ENCODE measurements at places on chromosomes 3 and 15. TPM values are rescaled to one million over a fixed set of nuclear protein-coding genes. Genes with fewer than 3 reads are reported as not detected.

PLCL2 gene
- 9.4 TPM for total RNA-seq

HRG gene
- total RNA-seq = not detected

DNA sequence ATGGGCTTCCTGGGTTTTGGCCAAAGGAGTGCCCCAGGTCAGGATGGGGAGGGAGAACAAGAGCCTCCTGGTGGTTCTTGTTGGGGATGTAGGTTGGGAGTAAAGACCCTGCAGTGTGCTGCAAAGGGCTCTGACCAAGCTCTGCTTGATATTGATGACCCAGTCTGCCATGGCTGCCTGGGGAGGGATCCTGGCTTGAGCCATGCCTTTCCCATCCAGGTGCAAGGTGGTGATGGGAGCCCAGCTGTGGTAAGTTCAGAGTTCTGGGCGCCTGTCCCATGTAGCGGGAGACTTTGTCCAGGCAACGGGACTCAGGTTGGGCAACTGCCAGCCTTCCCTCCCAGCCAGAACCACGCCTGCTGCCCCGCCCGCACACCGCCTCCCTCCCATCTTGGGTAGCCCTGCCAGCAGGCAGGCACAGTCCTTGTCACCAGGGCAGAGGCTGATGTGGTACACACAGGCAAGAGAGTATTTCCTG lies 2.6 kb downstream of the GNAI2 start:
- no peak for DNase-seq

DNA sequence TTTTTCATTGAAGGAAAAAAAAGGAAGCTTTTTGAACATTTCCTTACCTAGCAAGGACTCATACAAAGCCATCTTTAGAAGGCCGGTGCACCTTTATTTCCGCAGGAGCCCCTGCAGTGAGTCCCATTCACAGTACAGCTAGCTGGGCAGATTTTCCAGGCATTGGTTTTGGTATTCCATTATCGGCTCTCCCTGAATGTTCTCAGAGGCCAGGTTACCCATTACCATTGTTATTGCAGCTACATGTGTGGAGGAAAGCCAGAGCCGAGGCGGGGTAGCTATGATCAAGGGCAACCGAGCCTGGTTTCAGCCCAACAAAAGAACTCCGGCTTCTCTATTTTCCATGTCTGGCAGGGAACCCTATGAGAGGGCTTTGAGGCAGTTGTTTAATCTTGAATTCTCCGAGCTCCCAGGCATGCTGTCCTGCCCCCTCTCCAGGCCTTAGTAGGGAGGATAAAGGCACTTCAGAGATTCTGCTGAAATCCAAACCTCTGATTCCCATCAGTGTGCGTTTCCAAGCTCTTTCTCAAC lies 100.3 kb downstream of the LRRK1 start:
- DNase-seq = no peak

- no peak for DNase-seq
These were observed 45.7 kb downstream of the KPNA1 start for GRCh38 chr3:122468896-122469533.

All from neural crest cell (in vitro differentiated cells).